ENCODE measurements at places on chromosomes 13 and 19.

- no peak for DNase-seq
These were observed 1.4 kb downstream of the SGCG start for GRCh38 chr13:23182142-23182541.

- DNase-seq = no peak
These were observed 580 bp upstream of the TEKTIP1 start for GRCh38 chr19:3538258-3538929.

GRCh38 chr19:11560404-11561051 lies 1.5 kb upstream of the ELOF1 start:
- peak; percentile 75 for DNase-seq

DNA sequence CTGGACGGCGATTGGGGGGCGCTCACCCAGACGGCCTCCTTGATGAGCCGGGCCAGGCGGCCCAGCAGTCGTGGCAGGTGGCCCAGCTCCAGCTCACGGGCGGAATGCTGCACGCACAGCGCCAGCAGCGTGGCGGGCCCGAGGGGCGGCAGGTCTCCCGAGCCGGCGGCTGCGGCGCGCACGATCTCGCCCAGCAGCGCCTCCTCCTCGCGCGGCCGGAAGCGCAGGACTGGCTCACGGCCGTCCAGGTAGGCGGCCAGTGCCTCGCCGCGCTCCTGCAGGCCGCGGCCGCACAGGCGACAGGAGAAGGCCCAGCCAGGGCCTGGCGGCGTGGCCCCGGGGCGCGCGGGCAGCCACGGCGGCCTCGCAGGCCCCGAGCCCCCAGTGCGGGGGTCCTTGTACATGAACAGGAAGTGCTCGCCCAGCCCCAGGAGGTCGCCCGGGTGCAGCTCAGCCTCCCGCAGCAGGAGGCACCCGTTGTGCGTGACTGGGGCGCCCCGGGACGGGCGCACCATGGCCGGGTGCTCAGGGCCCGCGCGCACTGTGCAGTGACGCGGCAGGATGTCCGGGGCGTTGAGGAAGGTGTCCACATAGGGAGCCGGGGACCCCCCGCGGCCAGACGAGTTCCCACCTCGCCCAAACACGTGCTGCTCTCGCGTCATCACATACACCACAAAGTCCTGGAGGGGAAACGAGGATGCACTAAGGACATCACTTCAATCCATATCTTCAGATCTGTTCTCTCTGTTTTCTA lies 9.6 kb upstream of the MAMSTR start:
- DNase-seq = no peak

DNA sequence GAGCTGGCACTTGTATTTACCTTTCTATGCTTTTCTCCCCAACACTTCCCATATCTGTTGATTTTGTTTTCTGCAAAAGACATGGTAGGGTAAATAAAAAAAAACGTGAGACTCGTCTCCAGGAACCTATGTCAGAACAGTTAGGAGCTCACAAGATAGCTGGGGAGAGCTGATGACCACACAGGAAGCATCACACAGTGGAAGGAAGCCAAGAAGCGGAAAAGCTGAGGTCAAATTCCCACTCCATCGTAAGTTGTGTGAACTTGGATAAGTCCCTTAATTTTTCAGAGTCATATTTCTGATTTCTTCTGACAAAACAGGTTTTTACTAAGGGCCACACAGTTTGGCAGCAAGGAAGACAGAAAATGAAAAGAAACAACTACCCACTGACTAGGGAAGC lies 199.6 kb downstream of the KLF5 start:
- DNase-seq = no peak

DNA sequence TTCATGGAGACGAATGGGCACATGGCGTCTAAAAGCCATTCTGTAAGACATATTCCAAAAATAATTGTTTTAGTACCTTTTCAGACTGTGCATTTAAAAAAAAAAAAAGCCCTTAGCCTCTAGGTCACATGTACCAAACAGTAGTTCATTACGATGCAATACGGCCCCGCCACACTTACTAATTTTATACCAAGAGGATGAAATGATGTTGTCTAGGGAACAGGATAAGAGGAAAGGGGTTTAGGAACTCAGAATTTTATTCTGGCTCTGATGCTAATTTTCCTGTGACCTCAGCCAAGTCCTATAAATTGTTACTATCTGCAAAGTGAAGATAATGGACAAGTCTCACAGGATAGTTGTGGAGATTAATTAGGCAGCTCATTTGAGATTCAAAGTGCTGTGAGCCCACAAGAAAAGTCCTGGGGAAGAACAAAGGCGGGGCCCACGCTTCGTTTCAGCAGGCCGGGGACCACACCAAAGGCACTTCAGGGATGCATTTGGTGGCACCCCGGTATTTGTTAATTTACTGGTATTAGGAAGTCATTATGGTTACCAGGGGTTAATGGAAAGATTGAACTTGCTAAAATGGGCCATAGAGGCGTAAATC lies 511.1 kb downstream of the IRS2 start:
- no peak for DNase-seq

- DNase-seq = no peak
These were observed 32.2 kb upstream of the TNFAIP8L1 start for GRCh38 chr19:4606921-4607678.

GRCh38 chr13:91904005-91904404 lies 505.6 kb downstream of the GPC5 start:
- no peak for DNase-seq

DNA sequence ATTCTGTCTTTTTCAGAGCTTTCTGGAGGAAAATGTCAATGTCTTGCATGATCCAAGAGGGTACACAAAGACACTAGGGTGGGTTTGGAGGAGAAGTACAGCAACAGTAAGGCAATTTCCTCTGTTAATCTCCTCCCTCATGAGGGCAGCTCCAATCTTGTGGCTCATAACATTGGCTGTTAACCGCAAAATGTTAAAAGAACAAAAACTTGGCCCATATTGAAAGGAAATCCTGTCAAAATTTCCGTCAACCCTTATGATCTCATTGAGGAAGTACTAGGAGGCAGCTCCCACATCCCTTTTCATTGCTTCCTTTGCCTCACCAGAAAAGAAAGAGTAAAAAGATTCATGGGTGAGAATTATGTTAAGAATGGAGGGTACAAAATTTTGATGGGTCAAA lies 11.6 kb downstream of the OXGR1 start:
- no peak for DNase-seq

- no peak for DNase-seq
These were observed 6.4 kb downstream of the FBN3 start for GRCh38 chr19:8143041-8143440.

DNA sequence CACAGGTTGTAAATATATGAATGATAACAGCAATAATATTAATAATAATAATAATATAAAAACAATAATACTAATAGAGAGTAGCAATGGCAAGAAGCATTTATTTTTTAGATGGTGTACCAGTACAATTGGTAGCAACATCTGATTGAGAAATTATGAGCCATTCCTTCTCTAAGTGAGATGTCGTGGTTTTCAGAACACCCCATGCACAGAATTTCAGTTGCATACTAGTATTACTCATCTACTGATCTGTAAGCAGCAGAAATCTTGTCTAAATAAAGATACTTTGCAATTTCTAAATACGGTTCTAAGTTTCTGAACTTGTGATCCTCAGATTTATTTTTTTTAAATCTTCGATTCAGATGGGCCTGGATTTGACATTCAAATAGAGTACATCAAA lies 788.0 kb upstream of the ATXN8OS start:
- DNase-seq = no peak

DNA sequence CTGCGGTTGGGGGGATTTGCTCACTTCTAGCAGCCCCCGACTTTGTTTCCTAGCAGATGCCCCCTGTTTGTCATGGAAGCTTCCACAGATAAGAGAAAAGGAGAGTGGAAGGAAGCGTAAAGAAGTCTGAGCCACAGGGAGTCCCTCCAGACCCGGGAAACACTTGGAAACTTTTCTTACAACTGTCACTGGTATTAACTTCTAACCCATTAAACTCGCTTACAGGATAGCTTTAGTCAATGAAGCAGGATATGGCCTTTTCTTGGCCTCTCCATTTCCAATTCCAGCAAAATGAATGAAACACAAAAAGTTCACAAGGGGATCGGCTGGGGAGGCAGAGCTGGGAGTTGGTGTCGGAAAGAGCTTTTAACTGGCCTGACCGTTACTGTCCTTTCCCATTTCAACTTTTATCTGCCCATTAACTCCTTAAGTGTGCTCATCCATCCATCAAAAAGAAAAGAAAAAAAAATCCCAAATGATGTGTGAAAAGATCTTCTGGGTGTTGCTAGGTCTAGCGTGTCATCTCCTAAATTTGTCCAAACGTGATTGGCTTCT lies 231.9 kb upstream of the ARGLU1 start:
- no peak for DNase-seq

DNA sequence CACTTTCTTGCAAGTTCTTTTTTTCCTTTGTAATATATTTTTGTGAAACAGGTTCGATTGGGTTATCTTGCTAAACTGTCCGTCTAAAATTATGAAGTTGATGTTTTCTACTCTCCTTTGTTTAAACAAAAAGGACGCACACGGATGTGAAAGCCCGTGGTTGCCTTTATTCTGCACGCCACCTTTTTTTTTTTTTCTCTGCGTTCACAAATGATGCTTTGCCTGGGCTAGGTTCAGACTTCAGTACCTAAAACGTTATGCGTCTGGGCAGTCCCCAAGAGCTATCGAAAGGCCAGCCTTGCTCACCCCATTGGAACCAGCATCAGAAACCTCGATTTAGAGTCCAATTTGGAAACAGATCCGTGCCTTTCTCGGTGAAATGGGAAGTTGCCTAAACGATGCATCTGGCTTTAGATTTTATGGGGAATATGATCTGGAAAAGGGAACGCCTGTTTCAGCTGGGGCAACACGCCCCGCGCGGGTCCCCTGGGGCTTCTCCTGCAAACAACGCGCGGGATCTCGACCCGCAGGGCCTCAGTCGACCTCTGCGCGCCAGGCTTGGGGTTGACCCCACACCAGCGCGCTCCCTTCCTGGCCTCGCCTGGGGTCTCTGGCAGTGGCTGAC lies 113.9 kb downstream of the KCNRG start:
- peak; percentile 47 for DNase-seq

- DNase-seq = peak; percentile 34
These were observed at the start of gene RUBCNL for GRCh38 chr13:46387064-46387851. TSS of gene RUBCNL (minus strand) at chr13:46387252. CDS start at chr13:46372475, 14,777 bp downstream.

DNA sequence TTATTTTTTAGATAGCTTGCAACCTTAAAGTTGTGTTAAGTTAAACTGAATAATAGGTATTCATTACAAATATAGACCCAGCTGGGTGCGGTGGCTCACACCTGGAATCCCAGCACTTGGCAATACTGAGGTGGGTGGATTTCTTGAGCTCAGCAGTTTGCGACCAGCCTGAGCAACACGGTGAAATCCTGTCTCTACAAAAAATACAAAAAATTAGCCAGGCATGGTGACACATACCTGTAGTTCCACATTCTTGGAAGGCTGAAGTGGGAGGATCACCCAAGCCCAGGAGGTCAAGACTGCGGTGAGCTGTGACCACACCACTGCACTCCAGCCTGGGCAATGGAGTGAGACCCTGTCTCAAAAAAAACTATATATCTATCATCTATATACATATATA lies 386.5 kb downstream of the PCDH17 start:
- DNase-seq = no peak

DNA sequence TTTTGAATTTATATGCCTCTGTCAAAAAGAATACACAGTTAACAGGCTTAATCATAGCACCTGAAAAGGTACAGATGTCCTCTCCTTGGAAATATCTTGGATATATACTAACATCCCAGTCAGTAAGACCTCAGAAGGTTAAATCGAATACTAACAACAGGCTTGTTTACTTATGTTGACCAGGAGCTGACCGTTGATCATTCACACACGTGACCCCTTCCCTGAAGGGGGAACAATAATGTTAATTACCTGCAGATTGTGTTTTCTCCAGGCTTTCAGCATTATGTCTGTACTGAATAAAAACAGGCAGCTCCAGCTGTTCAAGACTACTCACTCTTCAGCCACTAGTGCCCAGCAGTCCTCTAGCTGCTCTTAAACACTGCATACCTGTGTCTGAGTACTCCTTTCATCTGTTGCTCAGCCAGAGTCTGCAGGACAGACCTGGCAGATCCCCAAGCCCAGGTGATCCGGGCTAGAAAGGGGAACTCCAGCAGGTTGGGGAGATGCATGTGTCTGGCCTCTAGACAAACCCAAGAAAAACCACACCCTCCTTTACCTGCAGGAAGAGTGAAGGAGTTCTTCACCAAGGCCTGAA lies 163.9 kb downstream of the RNF17 start:
- DNase-seq = no peak

- no peak for DNase-seq
These were observed 124.7 kb upstream of the RNF113B start for GRCh38 chr13:98301721-98302120.

GRCh38 chr19:12287958-12288500 lies 6.7 kb downstream of the ZNF44 start:
- no peak for DNase-seq

GRCh38 chr13:27270594-27271520 lies at the start of gene RASL11A:
TSS of gene RASL11A (plus strand) at chr13:27270830. CDS start at chr13:27270945, 115 bp downstream.
- peak; percentile 74 for DNase-seq

- DNase-seq = no peak
These were observed 123.3 kb upstream of the TMTC4 start for GRCh38 chr13:100797921-100798320.

- no peak for DNase-seq
These were observed 6.5 kb upstream of the ZNF708 start for GRCh38 chr19:21335721-21336120.

DNA sequence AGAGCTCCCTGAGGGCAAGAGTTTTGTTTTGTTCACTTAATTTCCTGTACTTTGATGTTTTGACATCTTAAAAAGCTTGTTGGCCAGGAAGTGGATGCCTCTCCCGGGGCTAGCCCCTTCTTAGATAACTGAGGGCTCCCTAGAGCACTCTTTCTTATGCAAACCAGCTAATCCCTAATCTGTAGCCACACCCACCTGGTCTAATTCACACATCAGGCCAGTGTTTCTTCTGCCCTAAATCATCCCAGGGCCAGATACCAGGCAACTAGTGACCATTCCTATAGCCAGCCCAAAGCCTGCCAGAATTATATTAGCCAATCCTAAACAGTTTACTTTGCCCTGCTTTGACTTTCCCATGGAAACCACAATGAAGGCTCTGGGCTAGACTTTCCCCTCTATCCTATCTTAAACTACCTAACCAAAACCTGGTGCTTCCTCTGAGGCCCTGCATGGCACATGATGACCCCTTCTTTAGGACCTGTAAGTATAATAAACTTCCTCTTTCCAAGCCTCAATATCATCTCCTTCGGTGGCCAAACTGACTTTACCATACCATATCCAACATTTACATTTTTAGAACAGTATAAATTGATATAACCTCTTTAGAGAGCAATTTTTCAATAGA lies 24.8 kb downstream of the WBP4 start:
- no peak for DNase-seq
